ENCODE measurements at places on chromosomes 12 and 14. TPM values are rescaled to one million over a fixed set of nuclear protein-coding genes. Genes with fewer than 3 reads are reported as not detected.

CCDC63 gene
- not detected for total RNA-seq

- no peak for DNase-seq
Measured at GRCh38 chr12:94553130-94553519, 93.5 kb upstream of the CEP83 start.

IAPP gene
- not detected for total RNA-seq

GRCh38 chr12:30969006-30969405 is 42.5 kb downstream of the TSPAN11 start:
- DNase-seq, result no peak

GRCh38 chr14:58663494-58664111 is 25.8 kb downstream of the DACT1 start:
- no peak for DNase-seq

DNA sequence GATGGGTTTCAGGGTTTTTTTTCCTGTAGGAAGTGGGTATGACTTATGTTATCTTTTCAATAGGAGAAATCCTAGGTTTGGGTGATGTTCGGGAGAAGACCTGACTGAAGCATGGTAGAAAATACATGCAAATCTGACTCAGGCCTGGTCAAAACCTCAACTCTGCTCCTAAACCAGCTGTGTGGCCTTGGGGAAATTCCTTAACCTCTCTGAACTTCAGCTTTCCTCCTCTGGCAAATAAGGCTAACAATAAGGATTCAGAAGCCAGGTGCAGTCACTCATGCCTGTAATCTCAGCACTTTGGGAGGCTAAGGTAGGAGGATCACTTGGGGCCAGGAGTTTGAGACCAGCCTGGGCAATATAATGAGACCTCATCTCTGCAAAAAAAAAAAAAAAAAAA is 148.5 kb downstream of the PHETA1 start:
- no peak for DNase-seq

Measured in heart right ventricle (tissue), 16 donors.